Dermis blood vessel endothelial cell (primary cell): ENCODE measurements at places on chromosomes 13 and 19. TPM values are rescaled to one million over a fixed set of nuclear protein-coding genes. Genes with fewer than 3 reads are reported as not detected.

- no peak for DNase-seq
Measured at GRCh38 chr13:27600711-27601110, 19.6 kb downstream of the LNX2 start.

The INAFM1 gene
- total RNA-seq = 1.1 and 1.5 TPM in 2 replicates

The B3GNT8 gene
- 1.8 and 2.6 TPM in 2 replicates for total RNA-seq

DNA sequence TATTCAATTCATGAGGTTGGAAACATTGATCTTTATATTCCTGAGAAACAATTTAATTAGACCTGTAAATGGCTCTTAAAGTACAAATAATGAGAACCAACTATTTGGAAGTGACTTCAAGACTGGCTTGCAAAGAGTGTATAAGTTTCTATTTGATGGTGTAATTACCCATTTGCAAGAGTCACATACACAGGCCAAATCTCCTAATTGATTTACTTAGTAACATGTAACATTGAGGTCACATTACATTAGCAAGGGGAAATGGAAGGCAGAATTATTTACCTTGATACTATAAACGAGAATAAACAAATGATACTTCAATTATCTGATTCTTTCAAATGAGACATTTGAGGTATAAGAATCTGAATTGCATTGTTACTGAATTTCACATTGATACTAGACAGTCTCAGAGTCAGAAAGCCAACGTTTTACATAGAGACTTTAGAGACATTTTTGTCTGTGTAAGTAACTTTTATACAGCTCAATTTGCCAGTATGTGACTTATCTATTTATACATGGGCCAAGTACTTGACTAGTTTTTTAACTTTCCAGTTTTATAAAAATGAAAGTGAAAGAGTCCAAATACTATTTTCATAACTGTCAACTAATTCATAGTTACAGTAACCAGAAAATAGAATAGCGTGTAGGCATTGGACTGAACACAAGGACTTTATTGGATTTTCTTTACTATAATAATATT, 95.6 kb upstream of the RFC3 start:
- no peak for DNase-seq

- DNase-seq = no peak
Measured at GRCh38 chr13:110911880-110912279, 3.0 kb downstream of the ANKRD10 start.

DNA sequence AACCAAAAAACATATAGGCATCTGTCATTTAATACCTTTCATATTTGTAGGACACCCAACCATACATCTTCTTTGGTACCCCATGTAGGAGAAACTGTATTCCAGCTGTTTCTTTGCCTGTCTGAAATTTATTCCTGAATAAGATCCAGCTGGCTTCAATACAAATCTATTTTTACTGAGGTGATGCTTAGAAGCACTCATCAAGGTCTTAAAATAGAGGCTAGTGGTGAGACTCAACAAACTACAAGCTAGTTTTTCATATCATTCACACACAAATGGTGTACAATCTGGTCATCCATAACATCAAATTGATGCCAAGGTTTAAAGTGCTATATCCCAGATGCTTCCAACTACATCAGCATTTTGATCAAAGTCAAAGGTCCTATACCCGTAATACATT, 1071.3 kb upstream of the MIR17HG start:
- no peak for DNase-seq

- DNase-seq = peak; percentile 90
Measured at GRCh38 chr19:49817964-49818648, at the start of gene MED25. TSS of gene MED25 (plus strand) at chr19:49818289. CDS start at chr19:49818342, 53 bp downstream.

GRCh38 chr19:5676772-5677105, 3.6 kb downstream of the MICOS13 start:
- no peak for DNase-seq
